ENCODE measurements at places on chromosomes 5 and 9. TPM values are rescaled to one million over a fixed set of nuclear protein-coding genes. Genes with fewer than 3 reads are reported as not detected.

Gene WHRN
- total RNA-seq, result 0.56 TPM

Gene NEURL1B
- 5.1 TPM for total RNA-seq

Gene ELOVL7
- total RNA-seq, result under 0.01 TPM

Gene PROP1
- not detected for total RNA-seq

Gene C8G
- not detected for total RNA-seq

Gene NAIP
- total RNA-seq, result 0.96 TPM

Gene ARHGEF37
- total RNA-seq, result 8.2 TPM

Gene COL15A1
- total RNA-seq, result 5.9 TPM

Measured in regular cardiac myocyte (primary cell).